ENCODE measurements at places on chromosomes 13 and 19.

DNA sequence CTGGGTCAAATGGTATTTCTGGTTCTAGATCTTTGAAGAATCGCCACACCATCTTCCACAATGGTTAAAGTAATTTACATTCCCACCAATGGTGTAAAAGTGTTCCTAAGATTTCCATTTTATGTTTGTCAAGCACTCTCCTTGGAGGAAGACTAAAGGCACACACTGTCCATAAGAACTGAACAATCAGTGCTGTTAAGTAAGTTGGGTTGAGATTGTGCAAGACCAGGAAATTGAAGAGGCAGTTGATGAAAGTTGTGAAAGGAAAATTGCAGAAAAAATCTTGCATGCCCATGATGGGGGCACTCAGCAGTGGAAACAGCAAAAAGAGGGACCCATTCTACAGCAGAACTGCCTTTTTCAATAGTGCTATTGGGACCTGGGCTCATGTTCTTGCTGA, 323.6 kb downstream of the DLEU7 start:
- no peak for DNase-seq

GRCh38 chr19:9721861-9722260, 46.7 kb downstream of the ZNF846 start:
- DNase-seq: no peak

- DNase-seq: no peak
Observed at GRCh38 chr13:77975358-77976042, 56.9 kb upstream of the EDNRB start.

DNA sequence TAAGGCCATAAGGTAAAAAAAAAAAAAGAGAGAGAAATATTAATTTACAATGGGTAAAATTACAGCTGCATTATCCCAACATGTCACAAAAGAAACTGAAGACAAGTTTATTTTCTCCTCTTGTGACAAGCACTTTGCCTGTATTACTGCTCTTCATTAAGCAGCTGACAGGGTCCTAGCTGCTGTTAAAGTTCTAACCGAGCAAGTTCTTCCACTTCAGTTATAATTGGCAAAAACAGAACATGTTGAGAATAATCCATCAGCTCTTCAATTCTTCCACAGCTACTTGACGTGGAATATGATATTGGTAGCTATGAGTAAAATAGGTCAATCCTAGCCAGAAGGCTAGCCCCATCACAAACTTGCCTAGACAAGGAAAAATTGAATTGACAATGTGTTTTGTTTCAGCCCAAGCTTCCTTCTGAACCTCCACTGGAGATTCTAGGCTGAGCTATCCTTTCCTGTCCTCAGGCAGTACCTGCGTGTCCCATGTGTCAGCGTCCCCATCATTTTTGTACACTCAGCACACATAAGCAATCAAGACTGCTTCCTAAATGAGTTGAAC, 32.2 kb upstream of the DOCK9 start:
- DNase-seq: no peak

GRCh38 chr13:47835470-47836228, 165.4 kb downstream of the SUCLA2 start:
- no peak for DNase-seq

DNA sequence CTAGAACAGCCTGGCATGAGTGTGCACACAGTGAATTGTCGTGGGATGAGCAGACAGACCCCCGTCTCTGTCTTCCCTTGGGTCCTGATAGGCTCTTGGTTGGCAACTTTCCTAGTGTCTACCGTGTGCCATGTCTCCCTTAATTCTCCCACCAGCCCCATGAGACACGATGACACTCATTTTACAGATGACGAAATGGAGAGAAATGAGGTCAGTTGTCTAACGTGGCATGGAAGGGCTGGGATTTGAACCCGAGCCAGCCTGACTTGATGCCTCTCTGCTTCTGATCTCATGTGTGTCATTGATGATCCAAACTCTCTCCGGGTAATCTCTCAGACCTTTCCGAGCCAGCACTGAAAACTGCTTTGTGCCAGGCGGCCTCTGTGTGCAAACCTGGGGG, 8.4 kb upstream of the KLK14 start:
- no peak for DNase-seq

- DNase-seq: no peak
Observed at GRCh38 chr19:41441321-41441945, 1.5 kb upstream of the ERICH4 start.

- no peak for DNase-seq
Observed at GRCh38 chr19:48946463-48947257, 8.0 kb upstream of the BAX start.

DNA sequence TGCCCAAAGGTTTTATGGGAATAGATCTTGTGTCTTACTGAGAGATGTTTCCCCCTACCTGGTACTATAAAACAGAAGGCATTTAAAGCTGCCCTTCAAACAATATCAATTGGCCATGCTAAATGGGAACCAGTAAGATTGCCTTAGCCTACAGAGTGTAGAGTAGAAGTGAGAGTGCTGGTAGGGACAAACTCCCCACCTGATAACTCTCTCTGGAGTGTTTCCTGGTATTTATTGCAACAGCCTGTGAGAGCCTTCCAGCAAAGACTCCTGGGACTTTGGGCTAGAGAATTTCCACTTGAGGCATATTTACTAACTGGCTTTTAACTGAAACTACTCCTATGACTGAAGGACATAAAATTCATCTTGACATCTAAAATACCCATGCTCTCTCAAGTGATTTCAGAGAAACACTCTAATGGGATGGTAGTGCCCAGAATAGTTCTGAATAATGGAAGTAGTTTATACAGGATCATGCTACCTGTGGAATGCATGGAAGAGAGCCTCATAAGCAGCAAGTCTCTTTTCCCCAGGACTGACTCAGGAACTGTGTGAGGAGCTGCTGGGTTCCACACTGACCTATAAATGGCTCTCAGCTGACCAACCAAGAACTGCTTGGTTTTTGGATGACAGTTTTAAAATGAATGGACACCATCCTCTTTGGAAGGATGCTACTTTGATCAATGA, 132.7 kb upstream of the SLITRK5 start:
- no peak for DNase-seq

GRCh38 chr13:95896301-95896700, 156.9 kb downstream of the UGGT2 start:
- DNase-seq: no peak

DNA sequence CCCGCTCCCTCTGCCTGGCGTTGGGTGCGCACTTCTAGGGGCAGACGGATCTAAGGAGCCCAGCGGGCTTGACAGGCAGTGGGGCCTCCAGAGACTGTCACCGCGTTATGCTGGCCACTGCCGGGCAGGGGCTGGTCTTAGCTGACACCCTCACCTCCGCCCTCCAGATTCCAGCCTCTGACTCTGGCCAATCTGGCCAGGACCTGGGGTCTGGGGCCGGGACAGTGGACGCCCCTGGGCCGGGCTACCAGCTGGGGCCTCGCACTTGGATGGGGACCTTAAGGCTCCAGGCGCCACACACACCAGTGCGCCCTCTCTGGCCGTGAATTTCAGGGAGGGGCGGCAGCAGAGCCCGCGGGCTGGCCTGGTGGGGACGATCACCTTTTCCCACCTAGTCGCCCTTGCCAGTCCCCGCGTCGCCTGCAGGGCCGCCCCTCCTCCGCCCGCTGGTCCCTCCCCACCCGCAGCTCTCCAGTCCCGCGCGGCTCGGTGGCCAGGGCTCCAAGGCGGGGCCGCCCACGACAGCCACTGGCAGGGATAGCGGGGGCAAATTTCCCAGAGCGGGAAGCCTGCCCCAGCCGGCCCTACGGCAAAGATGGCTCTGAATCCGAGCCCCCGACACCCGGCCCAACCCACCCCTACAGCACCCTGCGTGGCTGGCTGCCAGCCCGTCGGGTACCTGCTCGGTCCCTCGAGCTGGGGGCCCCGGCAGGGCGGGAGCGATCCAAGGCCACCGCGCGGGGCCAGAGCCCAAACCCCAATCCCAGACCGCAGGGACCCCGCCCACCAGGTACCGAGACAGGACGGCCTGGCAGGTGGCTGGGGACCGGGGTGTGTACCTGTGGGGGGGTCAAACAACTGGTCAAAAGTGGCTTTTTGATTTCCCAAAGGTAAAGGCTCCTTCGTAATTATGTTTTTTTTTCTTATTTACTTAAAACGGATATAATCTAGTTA, 6.1 kb upstream of the ZNF98 start:
- DNase-seq: no peak

- DNase-seq: no peak
Observed at GRCh38 chr13:36725936-36726335, 52.1 kb downstream of the SERTM1 start.

- DNase-seq: no peak
Observed at GRCh38 chr19:30340771-30341561, 31.2 kb upstream of the ZNF536 start.

DNA sequence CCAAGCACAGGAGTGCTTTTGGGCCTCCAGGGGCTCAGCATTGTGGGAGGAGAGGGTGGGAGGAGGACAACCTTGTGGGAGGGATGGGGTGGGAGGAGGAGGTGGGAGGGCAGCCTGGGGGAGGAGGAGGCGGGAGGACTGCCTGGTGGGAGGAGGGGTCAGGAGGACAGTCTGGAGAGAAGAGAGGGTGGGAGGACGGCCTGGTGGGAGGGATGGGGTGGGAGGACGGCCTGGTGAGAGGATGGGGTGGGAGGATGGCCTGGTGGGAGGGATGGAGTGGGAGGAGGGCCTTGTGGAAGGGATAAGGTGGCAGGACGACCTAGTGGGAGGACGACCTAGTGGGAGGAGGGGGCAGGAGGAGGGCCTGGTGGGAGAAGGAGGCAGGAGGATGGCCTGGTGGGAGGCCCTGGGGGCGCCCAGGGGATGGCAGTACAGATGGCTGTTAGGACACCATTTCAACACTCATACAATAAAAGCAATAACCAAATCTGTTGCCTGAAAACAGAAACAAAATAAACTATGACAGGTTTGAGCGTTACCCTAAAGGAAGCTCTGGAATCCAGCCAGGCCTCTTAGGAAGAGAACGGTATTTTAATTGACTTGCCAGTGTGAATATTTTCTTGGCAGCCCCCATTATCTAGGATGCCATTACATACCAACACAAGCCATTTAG, 63.7 kb downstream of the CRYL1 start:
- DNase-seq: no peak

GRCh38 chr13:86298725-86299124, 499.5 kb upstream of the SLITRK6 start:
- no peak for DNase-seq

DNA sequence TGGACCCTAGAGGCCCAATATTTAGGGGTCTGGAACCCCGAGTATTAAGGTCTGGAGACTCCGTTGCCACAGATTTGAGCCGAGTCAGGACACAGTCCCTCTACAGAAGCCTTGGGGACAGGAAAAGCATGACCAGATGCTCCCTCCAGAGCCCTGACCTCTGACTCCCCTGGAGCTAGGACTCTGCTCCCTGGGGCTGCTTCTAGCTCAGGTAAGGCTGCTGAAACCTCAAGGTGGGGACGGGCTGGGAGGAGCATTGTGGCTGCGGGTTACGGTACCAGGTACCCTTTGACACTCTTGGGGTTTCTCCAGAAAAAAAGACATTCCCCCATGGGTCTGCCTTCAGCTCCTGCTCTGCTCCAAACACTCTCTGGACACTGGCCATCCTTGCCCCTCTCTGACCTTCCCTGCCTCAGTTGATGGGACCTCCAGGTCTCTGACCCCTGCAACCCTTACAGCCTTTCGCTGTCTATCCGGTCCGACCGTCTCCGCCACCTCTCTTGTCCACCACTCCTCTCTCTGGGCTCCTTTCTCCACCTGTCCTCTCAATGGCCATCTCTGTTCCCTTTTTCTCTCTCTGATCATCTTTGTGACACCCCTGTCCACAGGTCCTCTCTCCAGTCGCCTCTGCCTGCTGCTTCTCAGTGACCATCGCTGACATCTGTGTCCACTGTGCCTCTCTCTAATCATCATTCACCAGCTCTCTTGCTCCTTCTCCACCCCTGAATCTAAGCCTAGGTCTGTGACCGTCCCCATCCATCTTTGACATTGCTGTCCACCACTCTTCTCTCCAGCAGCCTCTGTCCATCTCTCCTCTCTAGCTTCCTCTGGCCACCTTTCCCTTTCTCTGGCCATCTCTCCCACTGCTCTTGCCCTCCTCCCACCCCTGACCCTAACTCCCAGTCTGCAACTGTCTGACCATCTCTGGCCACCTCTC, 1.4 kb downstream of the LRFN3 start:
- no peak for DNase-seq

- DNase-seq: no peak
Observed at GRCh38 chr13:26941345-26942174, 181.0 kb upstream of the GPR12 start.

DNA sequence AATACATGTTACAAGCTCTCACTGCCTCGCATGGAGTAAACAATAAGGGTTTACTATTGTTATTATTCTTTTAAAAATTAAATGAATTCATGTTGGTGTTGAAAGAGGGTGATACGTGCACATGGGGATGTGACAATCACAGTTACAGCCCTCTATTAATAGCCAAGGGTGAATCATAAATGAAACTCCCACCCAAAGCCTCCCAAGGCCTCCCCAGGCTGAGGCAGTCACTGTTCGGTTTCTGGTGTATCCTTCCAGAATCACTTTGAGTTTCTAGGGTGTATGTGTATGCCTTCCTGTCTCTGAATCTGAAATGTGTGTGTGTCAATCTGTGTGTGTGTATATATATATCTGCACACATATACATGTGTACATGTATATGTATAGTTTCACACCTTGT, 73.4 kb downstream of the AKAP11 start:
- no peak for DNase-seq

- DNase-seq: no peak
Observed at GRCh38 chr13:20142023-20142926, 18.6 kb downstream of the GJA3 start.

DNA sequence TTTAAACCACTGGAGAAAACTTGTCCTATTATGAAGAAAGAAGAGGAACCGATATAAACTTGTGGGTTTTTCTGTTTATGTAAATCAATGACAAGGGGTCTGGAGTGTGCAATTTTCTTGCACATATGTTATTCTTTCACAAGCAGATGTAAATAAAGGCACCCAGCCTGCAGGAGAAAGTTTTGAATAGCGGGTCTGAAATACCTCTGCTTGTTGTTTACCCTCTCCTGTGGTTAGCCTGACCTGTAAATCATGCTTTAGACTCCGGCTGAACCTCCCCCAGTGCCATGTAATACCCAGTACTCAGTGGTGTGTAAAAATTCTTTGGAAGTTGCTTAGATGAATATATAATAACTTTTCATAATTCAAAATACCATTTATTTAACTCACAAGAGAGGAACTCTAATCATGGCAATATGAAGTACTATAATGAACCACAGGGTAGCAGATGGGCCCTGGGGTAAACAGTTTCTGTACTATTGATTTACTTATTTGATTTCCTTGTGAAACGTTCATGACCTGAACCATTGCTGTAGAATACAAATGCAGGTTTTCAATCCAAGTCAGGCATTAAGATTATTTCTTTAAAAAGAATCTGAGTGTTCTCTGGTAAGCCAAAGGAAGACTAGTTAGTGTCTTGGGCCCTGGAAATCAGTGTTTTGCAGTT, 245.1 kb downstream of the LMO7 start:
- DNase-seq: no peak

GRCh38 chr13:77213644-77214043, 113.2 kb downstream of the MYCBP2 start:
- DNase-seq: no peak

GRCh38 chr13:35781036-35782000, 304.8 kb upstream of the MAB21L1 start:
- DNase-seq: no peak

- DNase-seq: no peak
Observed at GRCh38 chr19:15577184-15577771, 37.7 kb upstream of the CYP4F8 start.

All from cortex of kidney (tissue), 1 donor.